NCI-H460 (cell line): ENCODE measurements at places on chromosomes 13 and 19.
A peak's percentile ranks its signal among the peaks of the same experiment; 100 is the strongest.

- DNase-seq: no peak
Measured at GRCh38 chr19:49338023-49338677, 2.9 kb downstream of the CD37 start.

DNA sequence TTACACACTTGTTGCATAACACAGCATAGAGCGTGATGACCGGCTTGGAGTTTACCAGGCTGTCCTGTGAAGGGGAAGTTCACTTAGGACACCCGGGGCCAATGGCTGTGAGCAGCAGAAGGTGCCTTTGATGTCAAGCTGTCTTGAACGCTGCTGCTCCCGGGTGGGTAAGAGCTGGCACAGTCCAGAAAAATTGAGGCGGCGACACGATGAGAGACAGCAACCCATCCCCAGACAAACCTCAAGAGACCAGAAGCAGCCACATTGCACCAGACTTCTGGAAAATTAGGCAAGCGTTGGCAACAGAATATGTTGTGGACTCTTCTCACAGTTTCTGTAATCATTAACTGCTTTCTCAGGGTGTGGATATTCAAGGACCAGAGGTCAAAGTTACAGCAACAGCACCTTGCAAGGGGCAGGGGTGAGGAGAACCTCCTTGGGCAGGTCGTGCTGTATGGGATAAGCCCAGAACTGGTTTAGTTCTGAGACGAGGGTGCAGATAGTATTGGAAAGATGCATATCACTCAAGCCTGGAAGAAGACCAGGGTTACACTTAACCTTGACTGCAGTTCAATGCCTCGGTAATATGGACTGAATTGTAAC is 10.1 kb downstream of the NFILZ start:
- no peak for DNase-seq

DNA sequence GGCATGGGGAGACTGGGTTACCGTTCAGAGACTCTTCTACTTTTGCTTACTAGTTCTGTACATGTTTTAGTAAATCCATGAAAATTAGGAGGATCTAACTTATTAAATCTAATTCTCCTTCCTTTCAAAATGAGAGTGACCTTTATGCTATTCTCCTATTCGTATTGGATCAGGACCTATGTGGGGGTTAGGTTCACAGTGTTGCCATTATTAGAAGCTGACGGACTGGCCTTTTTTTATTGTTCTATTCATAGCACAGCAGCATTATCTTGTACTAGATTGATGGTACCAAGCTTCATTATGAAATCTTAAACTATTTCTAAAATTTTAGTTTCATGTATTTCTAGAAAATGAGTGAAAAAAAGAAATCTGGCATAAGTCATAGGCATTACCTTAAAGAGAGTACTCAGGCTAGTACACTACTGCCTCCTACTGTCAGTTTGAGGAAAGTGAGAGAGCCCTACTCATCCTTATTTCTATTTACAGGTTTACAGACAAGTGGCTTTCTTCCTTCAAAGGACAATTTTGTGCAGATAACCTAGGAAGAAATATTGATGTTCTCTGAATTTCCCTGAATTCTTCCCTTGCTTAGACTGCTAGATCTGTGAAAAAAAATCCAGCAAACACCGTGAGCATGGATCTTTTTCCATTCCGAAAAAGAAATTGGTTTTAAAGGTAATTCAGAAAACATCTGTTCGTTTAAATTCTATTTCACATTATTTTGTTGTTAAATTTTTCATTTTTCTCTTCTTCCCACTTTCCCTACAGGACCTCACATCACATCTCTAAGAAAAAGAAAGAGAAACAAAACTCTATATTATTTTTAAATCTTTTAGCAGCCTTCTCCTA is 485.5 kb downstream of the DIAPH3 start:
- DNase-seq: peak; percentile 32

DNA sequence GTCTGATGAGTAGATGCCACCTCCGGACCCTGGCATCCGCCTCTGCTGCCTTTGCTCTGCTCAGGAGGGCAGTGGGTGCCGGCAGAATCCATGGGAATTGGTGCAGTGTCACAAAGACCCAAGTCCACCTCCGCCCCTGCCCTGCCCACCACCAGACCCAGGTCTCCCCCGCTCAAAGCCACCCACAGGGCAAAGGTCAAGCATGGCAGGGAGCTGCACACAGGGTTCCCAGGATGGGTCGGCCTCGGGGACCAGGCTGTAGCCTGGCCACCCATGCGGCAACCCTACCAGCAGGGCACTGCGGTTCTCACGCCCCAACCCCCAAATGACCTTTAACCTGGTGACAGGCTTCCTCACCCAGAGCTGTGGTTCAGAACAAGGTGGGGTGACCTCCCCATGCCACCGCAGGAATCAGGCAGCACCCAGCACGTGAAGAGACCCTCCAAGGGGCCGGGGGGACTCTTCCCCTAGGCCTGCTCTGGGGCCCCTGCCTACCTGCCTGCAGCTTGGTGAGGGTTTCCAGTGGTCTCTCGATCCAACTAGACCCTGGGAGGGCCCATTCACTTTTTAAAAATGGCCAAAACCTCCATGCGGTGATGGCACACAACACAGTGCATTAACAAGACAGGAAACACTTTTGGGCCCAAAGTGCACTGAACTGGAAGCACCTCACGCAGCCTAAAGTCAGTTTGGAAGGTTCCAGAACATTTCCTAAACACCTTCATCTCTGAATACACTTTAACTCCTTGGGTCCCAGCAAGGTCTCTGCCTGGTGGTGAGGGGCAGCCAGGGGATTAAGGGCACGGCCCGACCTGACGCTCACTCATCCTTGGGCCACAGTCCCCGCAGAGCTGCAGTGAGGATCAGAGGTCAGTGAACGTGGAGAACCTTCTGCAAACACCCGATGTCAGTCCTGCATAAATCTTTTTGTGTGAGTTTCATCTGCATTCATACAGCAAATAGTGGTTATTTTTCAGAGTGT is 11.0 kb downstream of the GAS6 start:
- DNase-seq: no peak
